ENCODE measurements at places on chromosomes 2 and 18. TPM values are rescaled to one million over a fixed set of nuclear protein-coding genes. Genes with fewer than 3 reads are reported as not detected.

DNA sequence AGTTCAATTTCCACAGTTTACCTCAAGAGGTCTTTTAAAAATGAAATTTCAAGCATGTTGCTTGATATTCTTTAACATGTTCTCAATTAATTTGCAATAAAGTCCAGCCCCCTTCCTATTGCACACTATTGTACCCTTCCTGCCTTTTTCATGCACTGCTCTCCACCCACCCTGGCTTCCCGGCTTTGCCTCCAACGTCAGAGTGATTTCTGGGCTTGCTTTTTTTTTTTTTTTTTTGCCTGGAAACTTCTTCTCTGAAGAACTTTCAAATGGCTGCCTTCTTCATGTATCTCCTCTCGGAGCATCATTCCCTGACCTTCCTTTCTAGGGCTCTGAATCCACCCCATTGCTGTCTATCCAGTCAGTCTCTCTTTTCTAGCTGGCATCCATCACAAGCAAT, 24.4 kb upstream of the CYP1B1 start:
- no peak overlapping the region for H3K27ac ChIP-seq
- no peaks in the 10 kb centered on the region for H3K36me3 ChIP-seq
- DNase-seq, result no peak
- peaks cover 77% of the 10 kb centered on the region for H3K27me3 ChIP-seq
- peaks cover 38% of the 10 kb centered on the region for H3K4me1 ChIP-seq
- no peak overlapping the region for H3K4me3 ChIP-seq

GRCh38 chr2:44766777-44767176, 174.7 kb upstream of the SIX3 start:
- H3K4me3 ChIP-seq, result no peak overlapping the region
- peaks cover 5% of the 10 kb centered on the region for H3K36me3 ChIP-seq
- H3K4me1 ChIP-seq, result no peaks in the 10 kb centered on the region
- H3K27ac ChIP-seq, result no peak overlapping the region
- no peak for DNase-seq

GRCh38 chr2:119859528-119859927, 99.8 kb downstream of the PTPN4 start:
- H3K36me3 ChIP-seq, result peaks cover 40% of the 10 kb centered on the region
- DNase-seq, result no peak
- H3K4me3 ChIP-seq, result no peak overlapping the region

- H3K4me1 ChIP-seq, result no peaks in the 10 kb centered on the region
- H3K27me3 ChIP-seq, result no peaks in the 10 kb centered on the region
- H3K4me3 ChIP-seq, result no peak overlapping the region
- DNase-seq, result no peak
- peaks cover 21% of the 10 kb centered on the region for H3K36me3 ChIP-seq
Observed at GRCh38 chr2:148167855-148168254, 147.0 kb downstream of the MBD5 start.

Gene MYO3B
- total RNA-seq, result 0.08 TPM

Gene CAPN14
- total RNA-seq, result 0.42 TPM

Gene CIB4
- total RNA-seq, result not detected
